Astrocyte of the cerebellum (primary cell): ENCODE measurements at places on chromosomes 7 and 10.

DNA sequence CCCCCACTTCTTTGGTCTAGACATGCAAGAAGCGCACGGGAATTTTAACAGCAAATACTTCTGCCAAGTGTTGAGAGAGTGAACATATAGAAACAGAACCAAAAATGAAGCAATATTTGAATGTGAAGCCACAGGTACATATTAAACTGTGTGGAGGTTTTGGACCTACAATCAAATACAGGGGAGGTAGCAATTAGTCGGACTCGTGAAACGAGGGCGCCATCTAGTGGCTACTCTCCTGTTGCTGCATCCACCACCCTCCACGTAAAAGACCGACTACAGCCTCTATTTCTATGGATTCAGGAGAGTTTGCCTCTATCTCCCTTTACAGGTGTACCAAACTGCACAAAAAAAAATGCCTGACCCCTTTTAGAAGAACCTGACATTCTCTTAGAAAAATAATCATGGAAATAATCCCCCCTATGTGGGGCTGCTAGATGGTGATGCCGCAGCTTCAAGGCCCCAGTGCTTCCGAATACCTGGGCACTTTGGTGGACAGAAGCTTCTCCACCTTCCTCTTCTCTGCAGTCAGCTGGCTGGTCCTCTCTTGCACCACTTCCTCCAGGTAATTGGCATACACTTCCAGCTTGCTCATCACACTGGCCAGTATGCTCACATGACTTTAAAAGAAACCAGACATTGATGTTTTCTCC lies 31.7 kb downstream of the TECTB start:
- peak; percentile 49 for DNase-seq

DNA sequence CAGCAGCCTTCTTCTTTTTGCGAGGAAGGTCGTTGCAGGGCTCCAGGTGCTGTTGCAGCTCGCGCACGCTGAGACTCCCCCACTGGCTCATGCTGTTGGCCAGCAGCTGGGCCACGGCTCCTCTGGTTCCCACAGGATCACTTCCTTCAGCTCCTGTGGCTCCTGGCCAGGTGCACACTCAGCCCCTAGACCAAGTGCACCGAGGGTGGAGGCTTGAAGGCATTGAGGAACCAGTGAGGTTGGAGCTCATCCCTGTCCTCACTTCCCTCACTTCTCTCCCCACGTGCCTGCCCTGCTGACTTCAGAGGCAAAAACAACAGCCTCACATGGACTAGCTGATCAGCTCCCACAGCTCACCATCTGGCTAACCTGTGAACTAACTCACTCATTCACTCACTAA lies 46.2 kb upstream of the ADRB1 start:
- no peak for DNase-seq

DNA sequence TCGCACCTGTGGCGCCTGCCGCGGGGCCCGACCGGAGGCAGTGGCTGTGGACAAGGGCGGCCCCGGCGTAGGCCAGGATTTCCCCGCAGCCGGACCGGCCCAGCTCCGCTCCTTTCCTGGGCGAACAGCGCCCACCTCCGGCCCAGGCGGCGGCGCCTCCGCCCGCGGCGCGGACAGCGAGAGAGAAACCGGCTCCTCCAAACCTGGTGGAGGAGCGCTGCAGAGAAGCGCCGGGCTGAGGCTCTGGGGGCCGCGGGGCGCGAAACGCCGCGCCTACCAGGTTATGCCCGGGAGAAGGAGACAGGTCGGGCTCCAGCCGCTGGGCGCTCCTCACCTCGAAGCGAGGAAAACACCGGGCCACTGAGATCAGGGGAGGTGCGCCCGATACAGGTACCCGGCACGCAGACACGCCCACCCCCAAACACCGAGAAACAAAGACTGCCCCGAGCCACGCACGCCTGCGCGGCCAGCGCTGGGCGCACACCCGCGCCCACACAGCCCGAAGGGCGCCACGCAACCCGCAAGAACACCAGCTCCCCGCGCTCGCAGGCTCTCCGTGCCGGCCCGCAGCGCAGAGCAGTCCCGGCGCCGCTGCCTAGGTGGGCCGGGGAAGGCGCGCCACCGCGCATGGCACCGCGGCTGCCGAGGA lies 3.3 kb downstream of the GRID1 start:
- DNase-seq: no peak

DNA sequence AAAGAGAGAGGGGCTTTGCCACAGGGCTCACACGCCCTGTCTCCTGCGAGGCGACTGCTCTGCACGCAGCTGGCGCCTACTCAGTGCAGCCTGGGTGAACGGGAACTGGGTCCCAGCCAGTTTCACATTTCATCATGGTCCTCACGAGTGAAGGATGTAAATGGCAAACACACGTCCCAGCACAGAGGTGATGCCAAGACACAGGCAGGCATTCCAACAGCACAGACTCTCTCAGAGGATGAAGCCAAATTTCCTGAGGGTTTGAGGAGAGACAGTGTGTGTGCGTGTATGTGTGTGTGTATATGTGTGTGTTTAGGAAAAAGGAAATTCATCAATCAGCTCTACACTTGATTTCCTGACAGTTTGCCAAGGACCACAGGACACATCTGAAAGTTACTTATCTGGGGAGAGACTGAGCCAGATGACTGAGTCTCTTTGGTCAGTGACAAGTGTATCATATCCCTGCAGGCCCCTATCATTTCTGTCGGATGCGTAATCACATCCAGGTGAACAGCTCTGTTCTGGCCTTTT lies 53.9 kb downstream of the CHST15 start:
- DNase-seq: no peak

DNA sequence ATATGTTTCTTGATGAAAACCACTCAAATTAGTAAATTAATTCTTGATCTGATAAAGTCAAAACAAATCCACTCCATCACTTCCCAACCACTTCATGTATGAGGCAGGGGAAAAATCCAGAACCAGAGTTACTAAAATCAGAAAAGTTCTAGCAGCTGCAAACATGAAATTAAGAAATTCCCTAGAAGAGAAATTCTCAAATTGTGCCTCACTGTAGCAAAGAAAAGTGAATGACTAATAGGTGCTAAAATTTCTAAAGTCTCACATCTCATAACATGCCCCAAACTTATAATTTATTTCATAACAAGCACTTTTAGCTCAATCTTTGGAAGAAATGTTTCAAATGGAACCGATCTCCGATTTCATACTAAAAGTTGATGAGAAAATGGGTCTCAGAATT lies 345.0 kb upstream of the AOAH start:
- no peak for DNase-seq

GRCh38 chr7:157043745-157044144 lies 33.3 kb upstream of the MNX1 start:
- no peak for DNase-seq

DNA sequence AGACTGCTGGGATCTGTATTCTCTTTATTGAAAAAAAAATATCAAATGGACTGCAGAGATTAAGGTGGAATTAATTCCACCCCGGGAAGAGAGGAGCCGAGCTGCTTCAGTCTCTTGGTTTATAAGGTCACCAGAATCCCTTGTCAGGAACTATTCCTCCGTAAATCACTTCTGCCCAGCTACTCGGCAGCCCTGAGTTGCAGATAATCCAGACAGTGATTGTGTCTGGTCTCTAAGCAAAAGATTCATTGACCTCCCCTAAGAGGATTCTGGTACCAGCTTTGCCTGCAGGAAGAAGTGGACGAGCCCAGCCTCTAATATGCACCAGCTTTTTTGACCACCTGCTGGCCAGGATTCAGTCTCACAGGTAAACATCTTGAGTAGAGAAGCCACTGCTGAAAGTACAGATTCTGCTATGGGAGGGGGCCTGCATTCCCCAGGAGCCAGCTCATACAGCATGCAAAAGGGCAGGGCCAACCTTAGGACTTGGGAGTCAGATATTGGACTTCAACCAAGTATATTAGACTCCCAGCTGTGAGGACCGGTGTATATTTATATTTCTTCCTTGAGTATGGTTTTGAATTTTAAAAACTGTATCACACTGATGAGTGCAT lies 27.1 kb upstream of the PLXNA4 start:
- DNase-seq: no peak

DNA sequence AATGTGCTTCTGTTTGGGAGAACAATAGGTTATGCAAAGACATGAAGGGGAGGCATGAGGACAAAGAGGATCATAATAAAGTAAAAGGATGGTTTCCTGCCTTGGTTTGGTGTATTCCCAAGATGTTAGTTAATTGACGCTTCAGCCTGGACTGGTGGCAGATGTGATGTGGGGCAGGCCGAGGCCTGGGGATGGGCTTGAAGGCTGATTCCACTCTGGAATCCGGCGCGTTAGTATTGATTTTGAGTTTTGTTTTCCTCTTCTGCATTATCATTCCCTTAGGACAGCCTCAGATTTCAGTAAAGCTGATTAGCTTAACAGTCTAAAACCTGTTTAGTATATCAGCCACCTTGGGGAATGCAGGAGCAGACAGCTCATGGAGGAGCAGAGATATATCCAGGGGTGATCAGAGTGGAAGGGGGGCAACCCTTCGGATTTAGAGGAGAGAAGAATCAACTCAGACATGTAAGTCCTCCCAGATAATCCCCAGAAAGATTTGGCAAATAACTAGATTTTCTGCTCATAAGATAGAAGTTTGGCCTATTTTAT lies 159.8 kb upstream of the MTPN start:
- no peak for DNase-seq

DNA sequence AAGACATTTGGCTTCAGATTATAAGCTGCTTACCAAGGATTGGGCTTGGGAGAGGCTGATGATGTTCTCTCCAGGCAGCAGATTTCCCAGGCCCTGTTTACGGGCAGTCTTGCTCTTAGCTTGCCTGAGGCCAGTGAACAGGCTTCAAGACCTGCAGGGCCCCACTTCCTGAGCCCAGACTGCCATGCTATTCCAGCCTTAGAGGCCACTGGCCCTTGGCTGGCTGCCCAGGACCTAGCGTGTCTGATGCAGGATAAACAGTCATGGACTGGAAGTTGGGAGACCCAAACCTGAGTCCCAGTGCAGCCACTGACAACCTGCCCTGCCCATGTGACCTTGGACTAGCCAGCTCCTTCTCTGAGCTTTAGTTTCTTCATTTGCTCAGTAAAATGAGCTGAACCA lies 2.9 kb downstream of the PRXL2A start:
- no peak for DNase-seq

GRCh38 chr7:139784648-139785047 lies 6.8 kb upstream of the HIPK2 start:
- DNase-seq: no peak

DNA sequence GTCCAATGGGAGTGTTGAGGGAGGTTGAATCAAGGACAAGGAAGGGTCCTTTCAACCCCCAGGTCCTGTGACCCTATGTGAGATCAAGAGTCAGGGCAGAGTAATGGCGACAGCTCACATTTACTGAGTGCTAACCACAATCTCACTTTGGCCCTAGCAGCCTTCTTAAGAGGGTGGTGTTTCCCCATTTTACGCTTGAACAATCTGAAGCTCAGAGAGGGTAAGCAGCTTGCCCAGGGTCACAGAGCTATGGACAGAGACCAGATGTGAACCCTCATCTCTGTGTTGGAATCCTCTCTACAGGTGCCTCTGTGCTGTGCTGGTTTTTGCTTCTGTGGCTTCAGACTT lies 102.0 kb downstream of the GRK5 start:
- no peak for DNase-seq

- peak; percentile 6 for DNase-seq
Measured at GRCh38 chr7:142384493-142384922, 126.7 kb upstream of the PRSS58 start.

- DNase-seq: no peak
Measured at GRCh38 chr7:123289200-123289599, 89.4 kb upstream of the SLC13A1 start.

DNA sequence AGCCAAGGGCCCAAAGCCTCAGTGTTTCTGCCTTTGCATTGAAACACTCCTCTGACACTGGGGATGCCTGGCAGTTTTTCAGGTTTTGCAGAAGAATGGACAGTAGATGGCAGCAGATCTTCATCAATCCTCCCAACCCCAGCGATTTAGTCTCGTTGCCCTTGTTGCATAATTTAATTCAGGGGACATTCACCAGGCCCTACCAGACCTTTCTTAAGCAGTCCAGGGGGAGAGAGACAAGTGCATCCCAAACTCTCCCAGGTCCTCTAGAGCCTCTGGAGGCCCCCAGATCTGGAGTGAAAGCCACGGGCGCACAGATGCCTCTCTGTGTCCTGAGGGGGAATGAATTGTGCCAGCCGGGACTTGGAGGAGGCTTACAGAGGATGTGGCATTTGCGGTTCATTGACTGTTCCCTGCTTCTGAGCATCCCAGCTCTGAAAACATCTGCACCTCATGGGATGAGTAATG lies 29.6 kb downstream of the MINDY4 start:
- DNase-seq: peak; percentile 82

DNA sequence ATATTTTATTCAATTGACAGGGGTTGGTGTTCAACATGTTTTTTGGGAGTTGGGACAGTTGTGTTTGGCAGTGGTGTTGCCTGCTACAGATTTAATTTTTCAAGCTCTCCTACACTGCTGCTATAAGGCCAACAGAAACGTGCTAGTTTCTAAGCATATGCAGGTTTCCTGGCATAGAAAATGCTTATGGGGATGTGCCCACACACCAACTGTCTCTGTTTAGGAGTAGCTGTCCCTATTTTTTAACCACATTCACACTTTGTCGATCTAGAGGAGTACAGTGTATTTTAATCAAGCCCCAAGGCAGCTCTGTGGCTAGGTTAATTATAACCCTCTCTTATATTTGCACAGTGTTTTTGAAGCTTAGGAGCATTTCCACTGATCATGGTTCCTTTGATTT lies 28.6 kb downstream of the TMEM178B start:
- DNase-seq: no peak

DNA sequence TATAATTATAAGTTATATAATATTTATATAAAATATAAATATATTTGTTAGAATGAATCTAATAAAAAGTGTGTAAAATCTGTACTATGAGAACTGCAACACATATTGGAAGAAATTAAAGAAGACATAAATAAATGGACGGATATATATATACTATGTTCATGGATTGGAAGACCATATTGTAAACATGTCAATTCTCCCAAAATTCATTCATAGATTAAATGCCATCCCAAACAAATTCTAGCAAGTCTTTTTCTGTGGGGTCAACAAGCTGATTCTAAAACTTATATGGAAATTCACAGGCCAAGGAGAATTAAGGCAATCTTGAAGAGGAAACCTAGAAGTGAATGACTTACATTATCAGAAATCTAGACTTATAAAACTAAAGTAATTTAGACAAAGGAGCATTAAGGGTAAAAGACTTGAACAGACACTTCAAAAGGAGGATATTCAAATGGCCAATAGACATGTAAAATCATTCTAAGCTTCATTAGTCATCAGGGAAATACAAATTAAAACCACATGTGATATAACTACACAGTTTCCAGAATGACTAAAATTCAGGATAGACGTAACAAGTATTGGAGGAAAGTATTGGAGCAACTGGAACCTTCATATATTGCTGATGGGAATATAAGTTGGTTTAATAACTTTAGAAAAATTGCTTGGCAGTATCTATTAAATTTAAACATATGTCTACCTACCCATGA lies 225.9 kb downstream of the EMX2 start:
- no peak for DNase-seq

DNA sequence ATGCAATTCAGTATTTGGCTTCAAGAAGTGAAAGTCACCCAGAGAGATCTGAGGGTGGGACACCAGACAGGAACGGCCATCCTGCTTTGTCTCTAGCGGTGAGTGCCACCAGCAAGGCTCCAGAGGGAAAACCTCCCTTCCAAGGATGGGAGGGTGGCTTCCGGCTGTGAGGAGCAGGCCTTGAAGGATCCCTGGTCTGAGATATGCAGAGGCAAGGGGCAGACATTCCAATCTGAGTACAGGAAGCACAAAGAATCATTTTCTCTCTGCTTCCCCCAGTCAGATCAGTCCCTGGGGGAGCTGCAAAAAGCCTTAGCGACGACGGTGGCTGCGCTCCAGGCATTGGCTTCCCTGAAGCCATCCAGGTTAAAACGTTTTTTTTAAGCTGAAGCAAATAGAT lies 167.4 kb downstream of the TEX36 start:
- DNase-seq: no peak

- no peak for DNase-seq
Measured at GRCh38 chr7:156174428-156174827, 362.2 kb upstream of the SHH start.
